Progenitor cell of endocrine pancreas (in vitro differentiated cells): ENCODE measurements at places on chromosomes 16 and 17.

DNA sequence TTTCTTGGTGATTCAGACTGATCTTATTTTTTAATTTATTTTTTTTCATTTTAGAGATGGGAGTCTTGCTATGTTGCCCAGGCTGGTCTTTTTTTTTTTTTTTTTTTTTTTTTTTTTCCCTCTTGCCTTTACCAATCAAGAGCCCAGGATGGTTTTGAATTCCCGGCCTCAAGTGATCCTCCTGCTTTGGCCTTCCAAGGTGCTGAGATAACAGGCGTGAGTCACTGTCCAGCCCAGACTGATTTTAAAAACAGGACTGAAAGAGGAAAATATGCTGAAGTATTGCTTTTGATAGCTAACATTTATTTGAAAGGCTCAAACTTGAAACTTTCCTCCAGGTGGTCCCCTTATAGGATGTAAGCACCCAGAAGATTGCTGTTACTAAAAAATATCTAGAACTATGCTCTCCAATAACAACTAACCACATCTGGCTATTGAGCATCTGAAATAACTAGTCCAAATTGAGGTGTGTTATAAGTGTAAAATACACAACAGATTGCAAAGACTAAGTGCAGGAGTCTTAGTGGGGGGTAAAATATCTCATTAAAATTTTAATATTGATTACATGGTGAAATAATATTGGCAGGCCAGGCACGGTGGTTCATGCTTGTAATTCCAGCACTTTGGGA, 15.8 kb upstream of the BRIP1 start:
- DNase-seq = no peak

DNA sequence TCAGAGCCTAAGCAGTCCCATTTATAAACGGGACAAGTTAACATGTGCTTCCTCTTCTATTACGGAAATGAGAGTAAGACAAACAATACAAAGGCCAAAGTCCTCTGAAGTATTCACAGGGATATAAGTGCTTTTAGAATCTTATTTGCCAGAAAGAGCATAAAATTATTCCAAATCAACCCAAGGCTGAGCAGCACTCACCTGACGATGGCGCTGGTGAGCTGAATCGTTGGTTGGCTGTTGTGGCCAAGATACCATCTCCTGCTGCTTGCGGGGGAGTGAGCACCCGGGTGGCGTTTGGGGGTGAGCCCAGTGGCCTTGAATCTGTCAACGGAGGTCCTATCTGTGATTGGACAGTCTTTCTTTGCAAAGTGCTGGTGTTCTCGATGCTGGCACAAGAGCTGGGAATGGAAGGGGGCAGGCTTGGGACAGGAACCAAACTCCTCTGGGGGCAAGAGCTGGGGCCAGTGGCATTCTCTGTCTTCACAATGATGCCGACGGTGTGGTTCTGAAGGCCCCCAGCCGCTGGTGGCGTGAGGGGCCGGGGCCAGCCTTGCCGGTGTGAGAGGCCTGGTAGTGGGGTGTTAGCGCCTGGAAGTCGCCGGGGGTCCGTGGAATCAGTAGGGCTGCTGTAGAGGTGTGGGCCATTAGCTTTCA, 9.5 kb upstream of the DHRS13 start:
- DNase-seq = no peak

GRCh38 chr16:2526135-2526534, 5.1 kb downstream of the CEMP1 start:
- no peak for DNase-seq

GRCh38 chr17:19360772-19361171, 1.8 kb downstream of the B9D1 start:
- no peak for DNase-seq

GRCh38 chr16:50396761-50397535, 28.2 kb upstream of the BRD7 start:
- no peak for DNase-seq

DNA sequence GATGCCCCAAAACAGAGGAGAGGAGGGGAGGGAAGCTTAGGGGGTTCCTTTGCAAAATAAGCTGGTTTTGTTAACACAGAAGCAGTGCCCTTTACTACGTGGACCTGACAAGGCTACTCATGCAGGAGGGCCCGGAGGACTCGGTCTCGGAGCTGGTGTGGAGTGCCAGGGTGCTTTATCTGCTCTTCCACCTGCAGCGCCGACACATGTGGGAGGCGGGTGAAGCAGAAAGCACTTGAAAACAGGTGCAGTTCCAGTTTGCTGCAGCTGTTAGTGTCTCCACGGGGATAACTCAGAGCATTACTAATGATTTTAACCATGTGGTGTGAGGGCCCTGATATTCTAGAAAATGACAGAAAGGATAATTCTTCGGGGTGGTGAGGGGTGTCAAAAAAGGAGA, 35.0 kb upstream of the MNT start:
- no peak for DNase-seq

DNA sequence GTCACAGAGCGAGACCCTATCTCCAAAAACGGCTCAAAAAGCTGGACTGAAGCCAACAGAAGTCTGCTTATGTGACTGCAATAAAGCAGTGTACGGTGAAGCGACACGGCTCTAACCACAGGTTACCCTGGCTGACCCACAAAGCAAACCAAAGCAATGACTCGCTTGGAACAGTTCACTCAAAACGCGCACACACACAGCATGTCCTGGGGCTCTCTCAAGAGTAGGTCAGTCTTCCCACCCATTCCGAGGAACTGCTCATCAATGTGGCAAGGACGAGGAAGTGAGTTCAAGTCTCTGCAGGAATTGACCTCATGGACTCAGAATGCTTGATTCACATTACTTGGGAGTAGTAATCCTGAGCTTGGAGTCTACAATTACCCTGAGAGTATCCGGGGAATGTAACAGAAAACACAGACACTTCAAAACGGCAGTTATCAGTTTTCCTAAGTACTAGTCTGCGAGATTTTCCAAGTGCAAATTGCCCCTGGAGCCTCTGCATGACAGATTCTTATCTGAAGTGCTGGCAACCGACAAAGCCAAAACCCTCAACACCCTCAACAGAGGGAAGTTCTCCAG, 25.4 kb downstream of the PELP1 start:
- DNase-seq = no peak
